ENCODE measurements at places on chromosomes 12 and 14. TPM values are rescaled to one million over a fixed set of nuclear protein-coding genes. Genes with fewer than 3 reads are reported as not detected.
A peak's percentile ranks its signal among the peaks of the same experiment; 100 is the strongest.

GRCh38 chr14:38517426-38517825 is 261.5 kb upstream of the CLEC14A start:
- DNase-seq = no peak

- DNase-seq = no peak
Measured at GRCh38 chr12:121451961-121452339, 52.0 kb downstream of the RNF34 start.

DNA sequence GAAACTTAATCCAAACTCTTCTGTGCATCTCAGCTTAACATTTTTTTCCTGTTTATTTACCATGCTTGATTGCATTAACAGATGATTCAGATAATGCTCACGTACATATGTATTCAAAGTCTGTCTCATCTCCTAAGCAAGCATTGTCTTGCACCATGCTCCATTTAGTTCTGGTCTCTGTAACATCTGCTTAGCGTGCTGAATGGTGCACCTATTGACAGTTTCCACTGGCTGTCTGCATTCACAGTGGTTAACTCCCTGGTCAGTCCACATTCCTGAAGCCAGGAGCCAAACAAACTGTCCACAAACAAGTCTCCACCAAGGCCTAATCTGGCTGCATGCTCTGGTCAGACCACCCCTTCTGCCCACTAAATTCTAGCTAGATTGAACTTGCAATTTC is 83.9 kb downstream of the KNTC1 start:
- DNase-seq = no peak

- DNase-seq = no peak
Measured at GRCh38 chr14:92409043-92409442, 86.1 kb downstream of the SLC24A4 start.

GRCh38 chr12:28331130-28331529 is 140.9 kb downstream of the CCDC91 start:
- no peak for DNase-seq

DNA sequence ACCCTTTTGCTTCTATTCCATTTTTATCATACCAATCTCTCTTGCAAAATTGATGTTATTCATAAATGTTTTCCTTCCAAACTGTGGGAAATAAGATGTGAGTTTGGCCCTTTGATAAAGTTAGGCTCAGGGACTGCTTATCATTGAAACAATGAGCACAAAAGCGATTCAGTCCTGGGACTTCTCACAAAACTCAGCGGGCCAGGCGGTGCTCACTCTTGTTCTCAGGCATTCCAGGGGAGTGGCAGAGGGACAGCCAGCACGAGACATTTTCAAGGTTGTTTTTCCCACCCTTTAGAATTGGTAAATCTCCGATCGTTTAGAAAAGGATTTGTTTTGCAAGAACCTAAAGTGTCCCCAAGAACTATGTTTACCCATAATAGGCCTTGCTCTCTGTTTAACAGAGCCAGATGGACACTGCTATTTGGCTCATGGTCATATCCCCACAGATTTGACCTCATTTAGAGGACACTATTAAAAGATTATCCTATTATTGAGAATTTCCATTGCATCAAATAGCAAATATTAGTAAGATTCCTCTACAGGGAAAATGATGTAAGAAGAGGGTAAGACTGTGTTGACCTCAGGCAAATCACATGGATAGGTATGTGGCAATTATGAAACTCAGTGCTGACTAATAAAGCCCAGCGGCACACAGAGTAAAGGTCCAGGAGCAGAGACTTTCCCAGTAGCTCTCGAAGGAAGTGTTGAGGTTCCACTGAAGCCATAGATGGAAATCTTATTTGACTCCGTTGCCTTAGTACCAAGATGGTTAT is 102.7 kb upstream of the USP44 start:
- DNase-seq = no peak

- no peak for DNase-seq
Measured at GRCh38 chr14:99807413-99808153, 14.4 kb downstream of the EML1 start.

- no peak for DNase-seq
Measured at GRCh38 chr12:38585086-38585485, 268.5 kb downstream of the ALG10B start.

DNA sequence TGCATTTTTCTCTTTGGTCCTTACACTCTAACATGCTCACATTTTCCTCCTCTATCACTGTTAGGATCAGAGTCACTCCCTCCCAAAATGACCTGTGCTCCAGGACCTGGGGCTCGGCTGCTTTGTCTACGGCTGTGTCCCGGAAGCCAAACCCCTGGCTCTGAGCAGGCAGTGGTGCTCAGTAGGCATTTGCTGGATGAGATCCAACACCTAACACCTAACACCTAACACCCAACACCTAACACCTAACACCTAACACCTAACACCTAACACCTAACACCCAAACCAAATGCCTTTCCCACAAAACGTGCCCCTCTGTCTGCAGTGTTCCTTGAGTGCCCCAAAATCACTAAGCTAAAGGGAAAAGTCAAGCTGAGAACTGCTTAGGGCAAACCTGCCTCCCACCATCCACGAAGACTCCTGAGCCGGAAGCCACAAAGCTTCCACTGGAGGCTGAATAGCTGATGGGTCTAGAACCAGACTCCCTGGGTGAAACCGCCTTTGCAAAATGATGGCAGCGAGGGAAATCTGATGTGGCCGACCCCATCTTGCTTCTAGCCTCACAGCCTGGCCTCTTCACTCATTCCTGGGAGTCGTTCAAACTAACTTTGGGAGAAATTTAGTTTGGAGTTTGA is 29.2 kb downstream of the HSP90AA1 start:
- no peak for DNase-seq

GRCh38 chr12:38689704-38690103 is 215.7 kb downstream of the CPNE8 start:
- DNase-seq = no peak

- DNase-seq = no peak
Measured at GRCh38 chr14:69812711-69813110, 15.7 kb upstream of the SLC10A1 start.

DNA sequence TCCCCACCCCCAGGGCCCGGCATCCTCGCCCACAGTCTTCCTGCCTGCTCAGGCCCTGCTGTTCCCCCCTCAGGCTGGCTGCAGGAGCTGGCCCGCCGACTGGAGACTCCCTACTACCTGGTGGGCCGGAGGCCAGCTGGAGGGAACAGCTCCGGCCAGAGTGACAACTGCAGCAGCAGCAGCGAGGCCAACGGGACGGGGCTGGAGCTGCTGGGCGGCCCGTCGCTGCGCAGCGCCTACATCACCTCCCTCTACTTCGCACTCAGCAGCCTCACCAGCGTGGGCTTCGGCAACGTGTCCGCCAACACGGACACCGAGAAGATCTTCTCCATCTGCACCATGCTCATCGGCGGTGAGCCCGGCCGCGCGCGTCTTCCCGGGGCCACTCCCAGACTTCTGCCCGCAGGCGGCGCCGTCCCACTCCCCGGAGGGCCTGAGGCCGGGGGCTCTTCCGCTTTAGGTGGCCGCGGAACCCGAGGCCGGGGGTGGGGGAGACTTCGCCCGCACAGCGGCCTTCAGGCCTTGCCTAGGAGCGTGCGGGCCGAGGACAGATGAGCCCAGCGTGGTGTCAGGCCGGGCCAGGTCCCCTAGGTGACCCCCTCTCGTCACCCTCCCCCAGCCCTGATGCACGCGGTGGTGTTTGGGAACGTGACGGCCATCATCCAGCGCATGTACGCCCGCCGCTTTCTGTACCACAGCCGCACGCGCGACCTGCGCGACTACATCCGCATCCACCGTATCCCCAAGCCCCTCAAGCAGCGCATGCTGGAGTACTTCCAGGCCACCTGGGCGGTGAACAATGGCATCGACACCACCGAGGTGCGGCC is 10.2 kb downstream of the KCNH3 start:
- DNase-seq = peak; percentile 61

- no peak for DNase-seq
Measured at GRCh38 chr14:99296517-99296916, 24.5 kb upstream of the BCL11B start.

DNA sequence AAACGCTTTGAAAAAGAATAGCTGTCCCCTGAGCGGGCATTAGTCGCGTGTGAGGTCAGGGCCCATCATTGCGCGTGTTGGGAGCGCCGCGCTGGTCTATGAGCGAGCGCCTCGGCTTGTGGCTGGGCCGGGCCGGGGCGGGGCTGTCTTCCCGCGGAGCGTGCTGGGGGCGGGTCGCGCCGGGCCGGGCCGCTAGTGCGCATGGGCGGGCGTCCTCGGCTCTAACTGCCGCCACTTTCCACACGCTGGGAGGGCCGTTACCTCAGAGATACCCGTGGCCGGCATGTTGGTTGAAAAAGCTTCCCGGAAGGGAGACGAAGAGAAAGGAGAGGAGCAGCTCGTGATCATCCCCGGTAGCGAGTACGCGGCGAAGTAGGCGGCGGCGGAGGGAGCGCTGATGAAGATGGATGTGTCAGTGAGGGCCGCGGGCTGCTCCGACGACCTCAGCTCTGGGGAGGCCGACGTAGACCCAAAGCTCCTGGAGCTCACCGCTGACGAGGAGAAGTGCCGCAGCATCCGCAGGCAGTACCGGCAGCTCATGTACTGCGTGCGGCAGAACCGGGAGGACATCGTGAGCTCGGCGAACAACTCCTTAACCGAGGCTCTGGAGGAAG is at the start of gene EID3:
EID3 (plus strand) TSS at position 202 of the 614 bp plus-strand sequence; CDS start at position 398, 196 bp downstream.
- peak; percentile 87 for DNase-seq

- DNase-seq = no peak
Measured at GRCh38 chr14:85058150-85058549, 471.8 kb upstream of the FLRT2 start.

- no peak for DNase-seq
Measured at GRCh38 chr14:62066304-62066703, 304.1 kb downstream of the SNAPC1 start.

- DNase-seq = no peak
Measured at GRCh38 chr12:96213869-96214268, 19.7 kb downstream of the ELK3 start.

GRCh38 chr14:92451245-92451644 is 62.3 kb upstream of the RIN3 start:
- no peak for DNase-seq

GRCh38 chr12:58424735-58425392 is 483.5 kb downstream of the ATP23 start:
- DNase-seq = no peak

DNA sequence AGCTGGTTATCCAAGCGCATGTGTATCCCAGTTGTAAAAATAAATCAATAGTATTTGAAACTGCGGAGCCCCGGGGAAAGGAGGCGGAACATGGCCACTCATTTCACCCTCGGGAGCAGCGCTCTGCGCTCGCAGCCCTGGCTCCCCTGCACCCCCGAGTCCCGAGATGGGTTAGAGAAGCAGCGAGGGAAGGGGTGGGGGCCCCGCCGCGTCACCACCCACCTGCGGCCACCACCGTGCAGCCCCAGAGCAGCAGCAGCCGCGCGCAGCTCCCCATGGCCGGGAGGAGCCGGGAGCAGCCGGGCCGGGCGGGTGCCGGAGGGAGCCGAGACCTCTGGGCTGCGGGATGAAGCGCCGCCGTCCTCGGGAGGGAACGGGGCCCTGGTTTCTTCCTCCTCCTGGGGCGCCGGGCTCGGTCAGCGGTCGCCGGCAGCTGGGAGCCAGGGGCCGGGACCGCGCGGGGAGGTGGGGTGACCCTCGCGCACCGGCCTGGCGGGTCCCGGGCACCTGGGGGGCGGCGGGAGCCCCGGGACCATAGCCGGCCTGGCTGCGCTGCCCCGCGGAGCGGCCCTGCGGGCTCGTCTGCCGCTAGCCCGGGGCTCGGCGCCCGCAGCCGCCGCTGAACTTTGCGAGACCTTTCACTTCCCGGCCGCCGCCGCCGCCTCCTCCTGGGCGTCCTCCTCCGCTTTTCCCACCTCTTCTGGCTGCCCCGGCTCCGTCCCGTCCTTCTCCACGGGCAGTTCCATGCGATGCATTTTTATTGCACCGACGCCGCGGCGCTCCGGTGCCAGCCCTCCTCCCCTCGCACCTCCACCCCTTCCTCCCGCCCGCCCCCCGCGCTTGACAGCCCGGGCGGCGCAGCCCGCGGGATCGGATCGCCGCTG is at the start of gene NTN4:
NTN4 (minus strand) TSS at position 732 of the 884 bp plus-strand sequence; CDS start at position 277, 455 bp downstream.
- peak; percentile 32 for DNase-seq

- no peak for DNase-seq
Measured at GRCh38 chr12:26769611-26770010, 63.4 kb downstream of the ITPR2 start.

DNA sequence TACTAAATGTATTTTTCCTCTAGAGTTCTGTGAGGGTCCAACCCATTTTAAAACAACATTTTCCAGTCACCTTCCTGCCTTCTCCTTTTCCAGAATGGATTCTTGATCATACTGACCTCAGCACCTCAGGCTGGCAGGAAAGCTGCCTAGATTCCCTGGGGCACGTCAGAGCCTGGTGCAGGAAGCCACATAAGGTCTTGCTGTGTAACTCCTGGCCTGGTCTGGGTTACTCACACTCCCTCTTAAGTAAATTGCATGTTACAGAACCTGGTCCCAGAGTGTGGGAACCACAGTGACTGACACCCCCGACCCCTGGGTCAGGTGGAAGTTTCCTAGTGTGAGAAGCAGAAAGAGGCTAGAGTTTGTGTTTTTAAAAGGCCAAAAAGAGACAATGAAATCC is 209.8 kb downstream of the SPTSSA start:
- DNase-seq = no peak

GRCh38 chr12:27330846-27331245 is 1.8 kb upstream of the BMAL2 start:
- no peak for DNase-seq

DNA sequence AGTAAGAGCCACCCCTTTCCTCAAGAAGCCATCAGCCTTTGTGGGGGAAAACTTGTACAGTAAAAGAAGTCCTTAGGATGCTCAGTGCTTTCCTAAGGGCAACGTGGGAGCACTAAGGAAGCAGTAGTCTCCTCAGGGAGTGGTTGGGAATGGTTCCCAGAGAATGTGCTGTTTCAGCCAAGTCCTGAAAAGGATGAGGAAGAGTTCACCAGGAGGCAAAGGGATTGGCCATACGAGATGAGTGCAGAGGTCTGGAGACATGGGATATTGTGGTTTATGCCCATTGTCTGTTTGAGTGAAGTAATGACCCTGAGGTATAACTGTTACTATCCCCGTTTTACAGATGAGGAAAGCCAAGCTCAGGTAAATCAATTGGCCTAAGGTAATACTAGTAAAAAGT is 86.0 kb upstream of the ATF1 start:
- no peak for DNase-seq

The RNASE13 gene
- total RNA-seq = not detected

The MEG3 gene
- 95.4 TPM for total RNA-seq

The GRIP1 gene
- 122 TPM for total RNA-seq

The AKAP5 gene
- total RNA-seq = 37.5 TPM

The VDR gene
- not detected for total RNA-seq

The C12orf54 gene
- total RNA-seq = not detected

The ADAM21 gene
- total RNA-seq = under 0.01 TPM

The RD3L gene
- total RNA-seq = not detected

The TCTN2 gene
- 46.5 TPM for total RNA-seq

The TMEM233 gene
- total RNA-seq = under 0.01 TPM

The BCL2L2 gene
- total RNA-seq = 10.6 TPM

Data from frontal cortex (tissue), 4 donors.